ENCODE measurements at places on chromosomes 12 and 14.
A peak's percentile ranks its signal among the peaks of the same experiment; 100 is the strongest.

GRCh38 chr12:110687396-110688169 is 1.3 kb downstream of the HVCN1 start:
- DNase-seq, result no peak

DNA sequence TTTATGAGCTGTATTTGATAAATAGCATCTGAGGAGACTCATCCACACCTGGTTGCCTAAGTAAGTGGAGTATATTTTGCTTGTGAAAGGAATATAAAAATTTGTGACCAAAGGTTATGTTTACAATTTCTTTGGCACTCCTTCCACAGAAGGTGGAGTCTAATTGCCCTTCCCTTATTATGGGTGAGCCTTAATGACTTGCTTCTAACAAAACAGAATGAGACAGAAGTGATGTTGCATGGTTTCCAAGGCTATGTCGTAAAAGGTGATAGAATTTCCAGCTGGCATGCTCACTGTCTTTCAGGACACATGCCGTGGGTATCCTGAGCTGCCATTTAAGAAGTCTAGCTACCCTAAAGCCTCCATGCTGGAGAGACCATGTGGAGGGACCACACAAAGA is 116.8 kb upstream of the ABCD2 start:
- no peak for DNase-seq

DNA sequence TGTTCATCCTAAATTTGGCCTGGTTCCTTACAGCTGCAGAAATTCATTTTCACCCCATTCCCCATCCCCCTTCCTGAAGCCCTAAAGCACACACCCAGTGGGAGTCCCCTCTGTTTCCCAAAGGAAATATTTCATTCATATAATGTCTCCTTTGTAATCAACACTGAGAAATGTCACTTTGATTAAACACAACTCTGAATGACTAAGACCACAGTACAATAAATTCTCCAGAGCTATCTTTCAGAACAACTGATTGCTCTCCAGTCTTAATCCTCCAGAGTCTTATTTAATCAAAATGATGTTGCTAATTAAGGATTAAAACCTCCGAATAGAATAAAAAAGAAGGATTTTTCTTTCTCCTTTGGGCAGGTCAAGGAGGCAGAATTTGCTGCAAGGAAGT is 6.4 kb downstream of the SLC15A5 start:
- DNase-seq, result no peak

DNA sequence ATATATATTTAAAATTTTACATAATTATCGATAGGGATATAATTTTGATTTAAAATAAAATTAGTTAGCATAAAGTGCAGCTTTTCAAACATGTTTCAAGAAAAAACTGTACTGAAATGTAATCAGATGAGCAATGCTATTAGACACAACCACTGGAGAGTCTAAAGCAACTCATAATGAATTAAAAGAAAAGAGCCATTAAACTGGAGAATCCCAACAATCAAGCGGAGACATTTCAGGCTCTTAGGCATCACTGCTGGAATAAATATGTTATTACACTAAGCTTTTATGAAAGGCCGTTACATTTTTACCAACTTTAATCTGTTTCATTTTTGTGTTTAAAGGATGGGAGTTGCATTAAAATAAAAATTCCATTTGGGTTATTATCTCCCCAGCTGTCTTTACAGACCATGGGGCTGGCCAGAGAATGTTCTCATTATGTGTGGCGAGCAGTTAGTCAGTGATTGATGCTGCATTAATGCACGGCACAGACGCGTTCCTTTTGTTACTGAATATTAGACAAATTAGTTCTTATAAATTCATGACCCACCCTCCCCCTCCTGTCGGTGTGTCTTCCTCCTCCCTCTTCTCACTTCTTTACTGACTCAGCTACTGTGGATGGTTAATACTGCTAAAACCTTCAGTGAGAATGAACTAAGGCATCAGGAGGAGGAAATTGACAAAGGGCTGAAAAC is 156.8 kb downstream of the PDZRN4 start:
- no peak for DNase-seq

GRCh38 chr12:21642707-21643389 is 14.8 kb downstream of the LDHB start:
- DNase-seq, result no peak

GRCh38 chr14:80586131-80586530 is 355.4 kb downstream of the CEP128 start:
- no peak for DNase-seq

DNA sequence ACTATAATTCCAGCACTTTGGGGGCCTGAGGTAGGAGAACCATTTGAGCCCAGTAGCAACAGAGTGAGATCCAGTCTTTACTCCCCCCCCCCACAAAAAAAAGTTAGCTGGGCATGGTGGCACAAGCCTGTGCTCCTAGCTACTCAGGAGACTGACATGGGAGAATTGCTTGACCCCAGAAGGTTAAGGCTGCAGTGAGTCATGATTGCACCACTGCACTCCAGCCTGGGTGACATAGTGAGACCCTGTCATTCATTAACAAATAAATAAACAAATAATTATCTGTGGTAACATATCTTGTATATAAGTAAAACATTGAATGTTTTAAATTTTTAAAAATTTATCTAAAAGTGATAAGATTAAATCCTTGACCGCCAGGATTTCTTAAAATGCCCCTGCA is 4.8 kb downstream of the ENTPD5 start:
- no peak for DNase-seq

DNA sequence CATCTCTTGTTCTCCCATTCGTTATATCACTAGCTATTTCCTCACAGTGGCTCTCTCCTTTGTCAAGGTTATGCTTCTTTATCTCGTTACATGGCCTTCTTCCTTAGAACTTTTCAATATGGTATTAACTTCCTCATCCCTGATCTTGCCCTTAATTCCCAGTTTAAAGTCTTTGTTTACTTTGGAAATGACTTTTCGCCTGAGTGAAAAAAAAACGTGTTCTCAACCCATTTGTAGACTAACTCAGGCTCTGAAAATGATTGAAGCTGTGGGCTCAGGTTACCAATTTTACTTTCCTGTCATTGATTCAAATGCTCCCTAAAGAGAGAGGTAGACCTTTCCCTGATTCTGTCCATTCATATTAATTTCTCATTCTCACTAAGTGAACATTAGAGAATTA is 135.2 kb downstream of the NUBPL start:
- no peak for DNase-seq

DNA sequence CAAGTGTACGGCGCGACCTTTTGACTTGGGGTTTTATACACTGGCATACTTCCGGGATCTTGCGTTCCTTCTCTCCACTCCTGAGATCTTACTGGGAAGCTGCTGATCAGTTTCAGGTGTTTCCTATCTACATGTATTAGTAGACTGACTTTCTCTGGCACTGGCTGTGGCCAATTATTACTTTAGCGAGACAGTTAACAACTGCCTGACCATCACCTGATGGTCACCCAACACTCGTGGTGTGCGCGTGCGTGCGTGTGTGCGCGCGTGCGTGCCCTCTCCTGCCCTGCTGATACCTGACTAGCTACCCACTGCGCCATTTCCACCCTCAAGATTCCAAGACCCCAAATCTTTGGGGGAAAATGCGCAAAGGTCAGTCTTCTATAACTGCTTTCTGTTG is 249.9 kb downstream of the AEBP2 start:
- no peak for DNase-seq

DNA sequence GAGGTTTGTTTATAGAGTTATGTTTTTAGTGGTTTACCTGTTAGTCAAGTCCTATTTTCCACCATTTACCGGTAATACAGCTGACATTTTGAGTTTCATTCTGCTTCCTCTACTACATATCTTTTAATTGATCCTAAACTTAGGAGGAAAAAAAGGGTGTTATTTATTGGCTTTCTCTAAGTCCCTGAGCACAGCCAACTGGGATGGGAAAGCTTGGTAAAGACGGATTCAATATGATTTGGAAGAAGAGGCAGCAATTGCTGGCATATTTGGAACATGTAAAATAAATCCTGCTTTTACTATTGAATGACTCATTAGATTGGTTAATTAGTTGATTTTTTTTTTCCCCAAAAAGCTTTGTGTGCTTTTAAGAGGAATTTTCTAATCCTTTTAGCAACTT is 475.7 kb downstream of the PRKD1 start:
- no peak for DNase-seq

- peak; percentile 29 for DNase-seq
Observed at GRCh38 chr12:93025145-93026103, 96.3 kb upstream of the EEA1 start.

DNA sequence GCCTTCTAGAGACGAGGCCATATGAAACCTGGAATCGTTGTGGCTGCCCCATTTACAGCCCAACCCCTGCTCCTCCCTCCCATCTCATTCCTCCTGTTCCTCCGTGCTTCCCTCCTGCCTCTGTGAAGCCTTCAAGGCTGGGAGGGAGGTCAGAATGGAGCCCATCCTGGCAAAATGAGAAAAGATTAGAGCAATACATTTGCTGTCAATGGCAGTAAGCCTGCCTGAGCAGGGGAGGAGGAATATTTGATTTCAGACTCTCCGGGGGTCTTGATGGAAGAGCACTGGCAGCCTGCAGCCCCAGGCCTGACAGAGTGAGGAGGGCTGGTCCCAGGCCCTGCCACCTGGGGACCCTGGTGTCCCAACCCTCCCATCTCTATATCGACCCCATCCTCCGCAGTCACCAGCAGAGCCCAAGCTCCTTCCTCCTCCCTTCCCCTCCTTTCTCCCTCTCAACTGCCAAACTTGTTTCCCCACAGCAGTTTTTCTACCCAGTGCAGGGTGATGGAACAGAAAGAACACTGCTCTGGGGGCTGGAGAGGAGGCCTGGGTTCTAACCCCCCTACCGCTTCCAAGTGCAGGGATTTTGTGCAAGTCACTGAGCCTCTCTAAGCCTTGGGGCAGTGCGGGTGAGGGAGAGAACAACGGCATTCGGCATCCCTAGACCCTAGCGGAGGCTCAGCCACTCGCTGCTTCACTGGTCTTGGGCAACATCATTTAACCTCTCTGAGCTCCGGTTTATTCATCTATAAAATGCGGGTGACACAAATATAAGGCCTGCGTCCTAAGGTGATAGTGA is 16.0 kb upstream of the RACGAP1 start:
- DNase-seq, result no peak

DNA sequence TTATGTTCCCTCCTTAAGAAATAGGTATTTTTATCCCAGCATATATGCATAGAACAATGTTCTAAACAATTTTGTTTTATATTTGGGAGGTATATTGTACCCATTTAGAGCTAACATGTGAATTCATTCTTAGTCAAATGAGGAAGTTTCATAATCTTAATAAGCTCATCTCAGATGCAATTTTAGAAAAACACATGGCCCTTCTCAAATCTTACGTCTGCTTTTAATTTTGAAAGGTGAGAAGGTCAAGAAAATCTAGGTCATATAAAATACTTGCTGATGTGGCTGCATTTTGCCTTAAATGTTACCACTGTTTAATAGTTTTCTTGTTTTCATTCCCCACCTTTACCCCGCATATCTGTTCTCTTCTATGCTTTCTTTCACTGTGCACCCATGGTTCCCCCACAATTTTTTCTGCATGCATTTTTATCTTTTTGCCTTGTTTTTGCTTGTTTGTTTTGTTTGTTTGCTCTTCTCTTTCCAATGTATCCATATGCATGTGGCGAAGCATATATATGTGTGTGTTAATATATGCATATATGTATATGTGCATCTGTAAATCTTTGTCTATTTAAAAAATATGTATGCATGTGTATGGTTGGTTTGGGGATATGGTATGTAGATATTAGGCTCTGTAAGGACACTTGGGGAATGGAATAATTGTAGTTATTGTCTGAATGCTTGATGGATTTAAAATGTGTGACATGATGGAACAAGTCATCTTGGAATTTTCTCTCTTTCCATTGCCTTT is 317.1 kb downstream of the BCAT1 start:
- DNase-seq, result no peak
